ENCODE measurements at places on chromosomes 3 and 15. TPM values are rescaled to one million over a fixed set of nuclear protein-coding genes. Genes with fewer than 3 reads are reported as not detected.

The FOXB1 gene
- total RNA-seq: not detected

The MKRN3 gene
- total RNA-seq: not detected

The C2CD4A gene
- not detected for total RNA-seq

GRCh38 chr3:83034806-83035703 lies 1273.6 kb upstream of the GBE1 start:
- DNase-seq: no peak

DNA sequence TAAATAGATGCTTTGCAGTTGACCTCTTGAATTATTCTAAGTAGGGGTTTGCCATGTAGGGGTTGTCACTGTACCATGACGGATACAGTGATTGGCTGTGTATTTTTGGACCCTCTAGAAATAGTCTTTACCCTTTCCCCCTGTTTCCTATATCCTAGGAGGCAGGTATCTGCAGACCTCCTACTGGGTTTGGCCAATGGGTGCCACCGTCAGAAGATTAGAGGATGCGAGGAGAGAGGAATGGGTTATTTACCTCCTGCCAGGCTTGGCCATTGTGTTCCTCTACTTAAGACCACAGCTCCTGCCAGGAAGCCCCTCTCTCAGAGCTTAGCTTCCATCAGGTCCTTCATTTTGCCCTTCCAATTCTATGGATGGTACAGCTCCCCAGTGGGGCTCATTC lies 40.2 kb upstream of the CLRN1 start:
- DNase-seq: no peak

- no peak for DNase-seq
These were observed 28.5 kb downstream of the KLHDC8B start for GRCh38 chr3:49199900-49200281.

DNA sequence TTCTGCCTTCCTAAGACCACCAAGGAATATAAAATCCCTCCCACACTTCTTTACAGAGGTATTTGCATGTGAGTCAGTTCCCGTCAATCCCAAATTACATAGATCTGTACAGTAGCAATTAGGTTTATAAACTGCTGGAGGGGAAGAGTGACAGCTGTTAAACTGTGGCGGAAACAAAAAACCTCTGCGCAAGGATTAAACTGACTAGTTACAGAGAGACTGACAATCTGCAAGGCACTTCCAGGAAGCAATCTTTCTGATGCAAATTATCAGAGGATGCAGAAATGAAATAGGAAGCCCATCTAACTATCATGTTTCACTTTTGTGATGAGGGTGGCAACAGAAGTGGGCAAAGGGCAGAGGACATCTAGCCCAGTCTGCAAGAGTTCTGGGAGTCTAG lies 150.4 kb downstream of the RTP4 start:
- no peak for DNase-seq

GRCh38 chr3:56724676-56725075 lies 41.6 kb upstream of the TASOR start:
- no peak for DNase-seq

DNA sequence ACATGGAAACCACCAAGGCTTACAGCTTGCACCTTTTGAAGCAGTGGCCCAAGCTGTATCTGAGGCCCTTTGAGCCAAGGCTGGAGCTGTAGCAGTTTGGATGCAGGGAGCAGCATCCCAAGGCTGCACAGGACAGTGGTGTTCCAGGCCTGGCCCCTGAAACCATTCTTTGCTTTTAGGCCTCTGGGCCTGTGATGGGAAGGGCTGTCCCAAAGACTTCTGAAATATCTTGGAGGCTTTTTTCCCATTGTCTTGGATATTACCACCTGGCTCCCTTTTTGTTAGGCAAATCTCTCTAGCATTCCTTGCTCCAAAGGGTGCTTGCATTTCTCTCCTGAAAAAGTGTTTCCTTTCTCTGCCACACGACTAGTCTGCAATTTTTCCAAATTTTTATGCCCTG lies 302.8 kb upstream of the MDFIC2 start:
- DNase-seq: no peak

DNA sequence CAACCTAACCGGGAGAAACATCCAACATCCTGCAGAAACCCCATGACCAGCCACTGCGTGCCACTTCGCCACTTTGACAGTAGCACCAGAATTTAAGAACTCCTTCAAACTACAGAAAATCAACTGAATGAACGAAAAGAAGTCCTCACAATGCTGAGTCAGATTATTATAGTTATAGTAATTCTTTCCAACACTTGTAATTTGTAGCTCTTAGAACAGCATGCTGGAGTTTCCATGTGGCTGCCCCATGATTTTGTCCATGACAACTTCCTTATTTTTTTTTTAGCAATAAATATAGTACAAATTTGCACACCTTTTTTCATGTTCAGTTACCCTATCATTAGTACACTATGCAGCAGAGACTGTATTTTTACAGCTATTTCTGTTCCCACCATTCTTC lies 26.1 kb upstream of the SSR3 start:
- no peak for DNase-seq
